ENCODE measurements at places on chromosomes 4 and X.

DNA sequence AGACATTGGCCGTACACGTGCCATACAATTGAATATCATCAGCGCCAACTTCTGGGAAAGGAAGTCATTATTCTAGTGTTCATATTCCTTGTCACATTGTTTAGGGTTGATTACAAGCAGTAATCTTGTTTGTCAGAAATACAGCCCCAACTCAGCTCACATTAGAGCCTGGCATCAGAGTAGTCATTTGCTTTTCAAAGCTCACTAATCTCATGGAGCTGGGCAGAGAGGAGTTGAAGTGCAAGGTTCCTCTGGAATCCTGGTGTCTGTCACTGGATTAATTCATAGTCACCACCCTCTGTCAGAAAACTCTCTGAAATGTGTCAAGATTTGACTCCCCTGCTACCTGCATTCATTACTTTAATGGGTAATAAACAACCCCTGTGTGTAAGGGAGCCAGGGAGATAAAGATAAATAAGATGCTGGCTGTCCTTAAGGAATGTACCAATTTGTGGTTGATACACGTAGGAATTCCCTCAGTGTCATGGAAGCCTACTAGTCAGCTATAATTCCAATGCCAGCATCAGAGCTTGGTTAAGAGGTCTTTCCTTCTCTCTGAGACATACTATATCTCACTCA lies 43.7 kb upstream of the S100G start:
- no peak for DNase-seq

DNA sequence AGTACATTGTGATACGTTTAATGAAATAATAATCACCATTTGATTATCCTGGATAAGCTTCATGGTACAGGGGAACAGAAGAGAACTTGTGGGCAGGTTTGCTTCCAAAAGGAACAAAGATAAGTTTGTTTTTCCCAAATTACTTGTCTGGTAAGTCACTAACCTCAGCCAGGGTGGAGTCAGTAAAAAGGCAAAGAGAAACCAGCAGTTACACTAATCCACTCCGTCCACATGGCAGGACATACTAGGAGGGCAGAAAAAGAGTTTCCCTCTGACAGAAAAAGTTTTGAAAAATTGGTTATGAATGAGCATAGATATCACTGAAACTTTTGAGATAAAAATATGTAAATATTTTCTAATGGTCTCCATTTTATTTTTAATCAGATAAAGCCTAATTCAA lies 285.9 kb downstream of the IL15 start:
- no peak for DNase-seq

- no peak for DNase-seq
Measured at GRCh38 chr4:128009428-128009827, 44.2 kb downstream of the ABHD18 start.

GRCh38 chr4:124135409-124135813 lies 577.1 kb downstream of the ANKRD50 start:
- no peak for DNase-seq

GRCh38 chr4:79046016-79046592 lies 106.9 kb upstream of the PAQR3 start:
- no peak for DNase-seq

GRCh38 chr4:68358988-68359387 lies 9.1 kb upstream of the YTHDC1 start:
- DNase-seq = no peak

DNA sequence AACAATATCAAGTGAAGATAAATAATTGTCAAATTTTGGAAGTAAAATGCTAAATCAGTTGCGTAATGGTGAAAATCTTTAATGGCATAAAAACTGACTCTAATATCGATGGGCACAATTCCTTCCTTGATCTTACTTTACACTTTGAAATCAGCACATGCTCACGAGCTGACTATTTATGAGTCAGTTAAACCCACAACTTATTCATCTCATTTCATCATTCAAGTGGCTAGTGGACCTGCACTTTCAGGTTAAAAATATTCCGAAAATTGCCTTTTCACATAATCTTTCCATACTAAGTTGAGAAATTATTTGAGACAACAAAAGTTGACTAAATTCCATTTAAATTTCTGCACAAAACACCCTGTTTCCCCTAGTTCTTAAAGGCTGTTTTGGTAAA lies 582.1 kb upstream of the TENM3 start:
- peak; percentile 59 for DNase-seq

- DNase-seq = no peak
Measured at GRCh38 chrX:95441836-95442235, 1242.8 kb upstream of the DIAPH2 start.

DNA sequence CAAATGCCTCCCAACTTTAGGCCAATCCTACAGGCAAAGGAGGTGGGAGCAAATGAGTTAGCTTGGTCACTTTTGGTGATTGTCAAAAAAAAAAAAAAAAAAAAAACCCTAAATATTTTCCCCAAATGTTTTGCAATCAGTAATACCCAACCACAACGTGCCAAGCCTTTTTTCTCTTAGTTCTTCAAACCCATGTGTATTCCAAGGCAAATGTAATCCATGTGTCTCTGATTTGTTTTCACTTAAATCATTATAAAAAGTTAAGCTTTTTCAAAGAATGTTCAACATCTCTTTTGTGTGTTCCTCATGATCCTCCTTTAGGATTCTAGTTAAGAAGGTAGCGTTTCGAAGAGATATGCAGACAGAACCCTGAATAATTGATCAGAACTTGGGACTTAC lies 328.4 kb downstream of the PAPSS1 start:
- DNase-seq = no peak

- peak; percentile 32 for DNase-seq
Measured at GRCh38 chr4:146488495-146489174, 33.1 kb downstream of the SLC10A7 start.

DNA sequence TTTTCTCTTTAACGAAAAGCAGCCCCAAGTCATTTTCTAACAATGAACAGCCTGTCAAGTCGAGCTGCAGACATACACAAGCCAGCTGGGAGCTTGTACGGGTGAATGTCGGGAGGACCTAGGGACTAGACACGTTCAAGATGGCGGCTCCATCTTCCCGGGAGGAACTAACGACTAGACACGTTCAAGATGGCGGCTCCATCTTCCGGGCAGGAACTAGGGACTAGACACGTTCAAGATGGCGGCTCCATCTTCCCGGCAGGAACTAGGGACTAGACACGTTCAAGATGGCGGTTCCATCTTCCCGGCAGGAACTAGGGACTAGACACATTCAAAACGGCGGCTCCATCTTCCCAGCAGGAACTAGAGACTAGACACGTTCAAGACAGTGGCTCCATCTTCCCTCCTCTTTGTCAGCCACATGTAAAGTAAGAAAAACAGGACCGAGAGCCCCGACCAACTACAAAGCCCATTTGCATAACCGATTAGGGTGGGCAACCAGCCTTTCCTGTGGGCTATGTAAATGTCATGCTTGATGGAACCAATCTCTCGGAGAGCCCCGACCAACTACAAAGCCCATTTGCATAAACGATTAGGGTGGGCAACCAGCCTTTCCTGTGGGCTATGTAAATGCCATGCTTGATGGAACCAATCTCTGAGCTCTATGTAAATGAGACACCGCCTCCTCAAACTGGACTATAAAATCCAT lies 175.5 kb downstream of the DHRSX start:
- peak; percentile 76 for DNase-seq

DNA sequence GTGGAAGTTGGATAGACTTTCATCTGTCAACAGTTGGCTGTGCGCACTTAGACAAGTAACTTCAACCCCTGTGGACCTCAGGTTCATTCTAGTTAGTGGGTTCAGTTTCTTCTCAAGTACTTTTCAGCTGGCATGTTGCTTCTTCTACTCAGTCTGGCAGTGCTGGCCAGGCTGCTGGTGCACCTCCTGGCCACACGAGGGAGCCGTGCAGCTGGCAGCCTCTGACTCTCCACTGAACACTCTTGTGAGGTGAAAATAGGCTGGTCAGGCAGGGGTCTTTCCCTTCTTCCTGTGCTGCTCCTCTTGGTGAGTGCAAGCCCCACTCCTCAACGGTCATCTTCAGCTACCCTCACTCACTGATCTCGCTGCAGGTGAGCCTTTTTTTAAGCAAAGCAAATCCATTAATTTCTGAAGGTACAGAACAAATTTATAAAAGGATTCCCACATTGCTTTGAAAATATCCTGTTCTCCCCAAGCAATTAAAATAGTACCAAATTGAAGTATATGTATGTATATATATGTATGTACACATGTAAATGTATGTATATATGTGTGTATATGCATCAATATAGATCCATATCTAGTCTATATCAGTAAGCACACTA lies 30.6 kb downstream of the LONRF3 start:
- peak; percentile 33 for DNase-seq

GRCh38 chr4:61200187-61200915 lies at the start of gene ADGRL3:
Gene ADGRL3 (plus strand): TSS chr4:61200326.
- no peak for DNase-seq

GRCh38 chr4:84751707-84752106 lies 168.8 kb downstream of the CDS1 start:
- DNase-seq = no peak

GRCh38 chrX:131779741-131780140 lies 235.9 kb downstream of the OR13H1 start:
- no peak for DNase-seq

- no peak for DNase-seq
Measured at GRCh38 chr4:81506731-81507130, 35.0 kb upstream of the RASGEF1B start.

- no peak for DNase-seq
Measured at GRCh38 chrX:18885328-18886004, 98.4 kb downstream of the PHKA2 start.

DNA sequence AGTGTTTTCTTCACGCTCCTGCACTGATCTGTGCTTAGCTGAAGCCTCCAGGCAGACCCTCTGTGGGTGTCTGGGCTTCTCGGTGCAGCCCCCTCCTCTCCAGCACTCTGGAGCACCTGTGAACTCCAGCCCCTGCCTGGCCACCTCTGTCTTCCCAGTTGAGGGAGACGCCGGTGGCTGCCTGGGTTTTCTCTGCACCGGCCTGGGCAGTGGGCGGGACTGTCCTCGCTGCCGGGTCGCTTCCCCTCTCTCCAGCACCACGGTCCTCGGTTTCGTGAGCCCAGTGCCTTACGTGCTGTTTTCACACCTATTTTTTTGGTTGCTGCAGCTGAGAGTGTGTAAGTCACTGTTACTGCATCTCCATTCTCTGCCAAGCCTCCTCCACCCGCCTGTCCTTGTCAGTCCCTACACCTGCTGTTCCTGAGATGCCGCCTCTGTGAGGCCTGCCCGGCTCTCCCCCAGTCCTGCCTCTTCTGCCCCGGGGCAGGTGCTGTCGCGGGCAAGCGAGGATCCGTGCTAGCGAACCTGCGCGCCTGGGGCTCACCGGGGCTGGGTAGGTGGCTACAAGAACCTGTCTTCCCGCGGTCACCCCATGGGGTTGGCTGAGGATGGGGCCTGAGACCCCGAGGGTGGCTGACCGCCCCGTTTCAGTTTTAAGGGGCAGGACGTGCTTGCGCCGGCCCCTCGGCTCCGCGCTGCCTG lies 2.4 kb upstream of the FGFRL1 start:
- DNase-seq = no peak

DNA sequence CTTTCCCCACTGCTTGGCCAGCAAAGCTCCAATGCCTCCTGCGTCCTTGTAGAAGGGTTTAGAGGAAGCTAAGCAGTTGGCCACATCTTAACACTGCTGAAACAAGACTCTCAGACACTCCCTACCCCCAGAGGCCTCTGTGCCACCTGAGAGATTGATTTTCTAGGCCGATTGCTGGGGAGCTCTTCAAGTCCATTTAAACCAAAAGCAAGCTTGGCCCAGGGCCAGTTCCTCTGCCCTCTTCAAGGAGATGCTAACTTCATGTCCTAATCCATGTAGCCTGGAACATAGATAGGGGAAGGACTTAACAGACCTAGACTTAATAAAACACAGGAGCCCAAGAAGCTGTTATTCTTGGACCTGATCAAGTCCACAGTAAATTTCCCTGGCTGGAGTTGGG lies 27.2 kb upstream of the FMR1NB start:
- DNase-seq = no peak

DNA sequence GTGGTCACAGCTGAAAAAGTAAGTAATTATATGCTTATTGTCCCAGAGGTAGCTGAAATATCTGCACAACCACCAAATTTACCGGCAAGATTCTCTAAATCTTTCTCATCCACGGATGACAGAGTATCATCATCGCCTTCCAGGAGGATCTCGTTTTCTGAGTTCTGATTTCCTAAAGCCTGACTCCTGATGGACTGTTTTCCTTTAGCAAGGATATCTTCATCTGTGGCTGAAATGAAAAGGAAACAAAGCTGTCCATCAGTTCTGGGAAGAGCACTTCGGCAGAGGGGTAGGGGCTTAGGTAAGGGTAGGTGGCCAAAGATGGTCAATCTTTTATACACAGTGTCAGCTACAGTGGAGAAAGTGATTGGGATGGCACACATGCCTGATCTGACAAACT lies 8.7 kb downstream of the MAB21L2 start:
- no peak for DNase-seq

- no peak for DNase-seq
Measured at GRCh38 chrX:130091980-130092522, 18.2 kb downstream of the ELF4 start.
